ENCODE measurements at places on chromosomes 13 and 19. TPM values are rescaled to one million over a fixed set of nuclear protein-coding genes. Genes with fewer than 3 reads are reported as not detected.

DNA sequence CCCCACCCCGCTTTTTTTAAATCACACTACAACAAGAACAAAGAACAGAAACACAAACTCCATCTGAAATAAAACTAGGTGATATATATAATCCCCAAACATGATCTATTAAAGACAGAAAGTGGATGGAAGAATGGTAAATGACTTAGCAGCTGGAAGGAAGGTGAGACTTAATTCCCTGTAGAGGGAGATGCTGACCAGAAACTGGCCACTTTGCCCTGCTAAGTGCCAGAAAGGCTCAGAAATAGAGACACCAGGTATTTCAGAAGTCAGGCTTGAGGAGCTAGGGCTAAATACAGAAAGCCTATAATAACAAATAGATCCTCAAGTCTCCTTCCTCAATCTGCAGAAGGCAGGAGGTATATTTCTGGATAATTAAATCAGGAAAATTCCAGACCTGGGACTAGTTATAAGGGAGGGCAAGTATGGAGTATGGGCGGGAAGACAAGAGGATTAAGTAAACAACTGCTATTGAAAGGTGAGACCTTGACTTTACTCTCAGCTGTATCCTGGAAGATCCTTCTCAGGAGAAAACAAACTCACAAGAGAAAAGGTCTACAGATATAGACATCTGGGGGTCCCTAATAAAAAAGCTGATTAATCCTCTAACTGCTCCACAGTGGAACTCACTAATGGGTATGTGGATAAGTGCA lies 32.2 kb downstream of the MTRF1 start:
- DNase-seq, result no peak

- DNase-seq, result no peak
Observed at GRCh38 chr13:77513719-77514335, 21.7 kb upstream of the SCEL start.

DNA sequence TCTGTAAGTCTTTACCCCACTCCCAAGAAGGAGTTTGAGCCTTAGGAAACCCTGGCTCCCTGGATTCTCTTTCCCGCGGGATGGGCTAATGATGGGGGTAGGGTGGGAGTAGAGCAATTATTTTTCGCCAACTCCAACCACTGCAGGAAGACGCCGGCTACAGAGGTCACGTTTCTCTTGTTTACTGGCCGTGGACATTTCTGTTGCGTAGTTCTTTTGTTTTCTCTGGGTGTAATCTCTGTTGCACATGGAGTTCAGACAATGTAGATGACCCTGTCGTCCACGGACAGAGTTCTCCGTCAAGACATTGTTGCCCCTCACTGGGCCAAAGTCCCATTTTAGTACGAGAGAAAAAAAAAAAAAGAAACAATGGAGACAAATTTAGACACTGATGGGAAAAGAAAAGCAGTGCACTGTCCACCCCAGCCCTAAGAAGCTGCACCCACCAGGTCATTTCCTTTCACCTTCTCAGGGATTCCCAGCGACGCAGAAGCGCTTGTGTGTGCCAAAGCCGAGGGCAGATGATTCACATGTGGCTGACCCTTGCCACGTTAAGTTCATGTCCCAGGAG lies 133.9 kb upstream of the ARGLU1 start:
- no peak for DNase-seq

DNA sequence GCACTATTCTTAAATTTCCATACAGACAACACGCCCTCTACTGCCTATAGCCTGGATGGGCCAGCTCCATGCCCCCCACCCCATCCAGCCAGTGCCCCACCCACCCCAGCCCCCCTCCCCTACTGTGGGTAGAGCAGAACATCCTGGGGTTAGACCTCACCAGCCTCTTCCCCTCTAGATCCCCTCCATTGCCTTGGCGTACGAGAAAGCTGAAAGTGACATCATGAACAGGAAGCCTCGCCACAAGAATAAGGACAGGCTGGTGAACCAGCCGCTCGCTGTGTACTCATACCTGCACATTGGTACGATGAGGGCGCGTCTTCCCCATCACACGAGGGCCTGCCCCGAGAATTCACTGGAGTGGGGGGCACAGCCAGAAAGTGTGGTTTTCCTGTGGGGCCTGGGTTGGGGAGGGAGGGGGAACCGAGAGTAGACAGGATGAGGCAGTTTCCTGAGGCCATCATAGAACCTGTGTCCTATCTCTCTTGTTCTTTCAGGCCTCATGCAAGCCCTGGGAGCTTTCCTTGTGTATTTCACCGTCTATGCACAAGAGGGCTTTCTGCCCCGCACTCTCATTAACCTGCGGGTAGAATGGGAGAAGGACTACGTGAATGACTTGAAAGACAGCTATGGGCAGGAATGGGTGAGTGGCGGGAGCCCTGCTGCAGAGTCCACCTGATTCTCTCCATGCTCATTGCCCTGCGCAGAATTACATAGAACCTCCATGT lies 29.1 kb downstream of the ATP12A start:
- no peak for DNase-seq

GRCh38 chr19:51901860-51902259 lies 3.0 kb downstream of the ZNF649 start:
- no peak for DNase-seq

- no peak for DNase-seq
Observed at GRCh38 chr19:55377356-55378131, 918 bp downstream of the TMEM190 start.

DNA sequence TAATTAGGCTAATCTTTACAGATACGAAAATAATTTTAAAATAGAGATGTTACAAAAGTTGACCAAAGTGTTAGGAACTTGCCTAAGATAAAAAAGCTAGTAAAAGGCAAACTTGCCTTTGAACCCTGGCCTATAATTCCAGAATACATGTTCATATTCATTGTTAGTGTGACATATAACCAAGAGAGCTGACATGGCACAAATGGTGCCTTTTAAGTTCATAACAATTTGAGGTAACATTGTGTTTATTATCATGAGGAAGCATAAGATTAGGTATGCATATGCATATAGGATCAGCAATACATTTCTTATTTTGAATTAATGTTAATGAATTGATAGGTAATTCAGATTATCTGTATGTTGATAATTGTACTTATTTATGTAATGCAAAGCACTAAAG lies 1537.9 kb upstream of the PRR20A start:
- DNase-seq, result no peak

DNA sequence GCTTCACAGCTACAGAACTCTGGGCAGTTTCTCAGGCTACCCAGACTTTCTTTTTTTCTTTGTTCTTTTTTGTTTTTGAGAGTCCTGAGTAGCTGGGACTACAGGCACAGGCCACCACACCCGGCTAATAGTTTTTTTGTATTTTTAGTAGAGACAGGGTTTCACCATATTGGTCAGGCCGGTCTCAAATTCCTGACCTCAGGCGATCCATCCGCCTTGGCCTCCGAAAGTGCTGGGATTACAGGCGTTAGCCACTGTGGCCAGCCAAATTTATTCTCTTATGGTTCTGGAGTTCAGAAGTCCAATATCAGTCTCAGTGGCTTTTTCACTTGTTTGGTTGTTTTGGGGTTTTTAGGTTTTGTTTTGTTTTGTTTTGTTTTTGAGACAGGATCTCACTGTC lies 12.4 kb downstream of the MEIOSIN start:
- no peak for DNase-seq

GRCh38 chr13:32086366-32086765 lies 54.8 kb downstream of the FRY start:
- DNase-seq, result no peak

DNA sequence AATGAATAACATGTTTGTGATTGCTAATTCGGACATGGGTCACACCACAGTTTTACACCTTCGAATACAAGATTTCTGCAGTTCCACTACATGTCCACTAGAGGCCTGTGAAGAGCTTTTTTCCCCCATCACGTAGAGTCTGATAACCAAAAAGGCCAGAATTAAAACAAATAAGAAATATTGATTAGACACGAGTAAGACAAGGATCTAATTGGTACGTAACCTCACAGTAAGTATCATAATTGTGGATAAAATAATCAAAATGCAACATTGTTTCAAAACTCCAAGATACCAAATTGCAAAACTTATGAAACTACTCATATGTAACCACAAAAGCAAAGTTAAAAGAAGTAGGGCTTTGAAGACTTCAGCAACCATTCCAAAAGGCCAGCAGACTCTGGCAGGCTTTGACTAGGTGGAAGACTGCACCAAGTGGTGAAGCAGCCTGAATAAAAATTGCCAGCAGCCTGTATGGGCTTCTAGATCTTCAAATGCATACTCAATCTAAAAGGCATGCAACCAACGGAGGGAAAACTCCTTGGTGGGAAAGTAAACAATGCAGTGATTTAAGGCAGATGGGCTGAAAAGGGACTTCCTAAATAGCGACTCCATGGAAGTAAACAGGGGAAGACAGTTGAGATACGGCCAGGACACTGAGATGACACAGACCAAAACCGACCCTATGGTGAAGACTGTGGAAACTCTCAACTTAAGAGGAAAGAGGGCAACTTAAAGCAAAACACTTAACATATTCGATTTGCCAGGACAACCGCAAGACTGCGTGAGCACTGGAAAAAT lies 56.7 kb downstream of the STARD13 start:
- no peak for DNase-seq

- DNase-seq, result no peak
Observed at GRCh38 chr19:45823182-45823581, 8.1 kb upstream of the RSPH6A start.

DNA sequence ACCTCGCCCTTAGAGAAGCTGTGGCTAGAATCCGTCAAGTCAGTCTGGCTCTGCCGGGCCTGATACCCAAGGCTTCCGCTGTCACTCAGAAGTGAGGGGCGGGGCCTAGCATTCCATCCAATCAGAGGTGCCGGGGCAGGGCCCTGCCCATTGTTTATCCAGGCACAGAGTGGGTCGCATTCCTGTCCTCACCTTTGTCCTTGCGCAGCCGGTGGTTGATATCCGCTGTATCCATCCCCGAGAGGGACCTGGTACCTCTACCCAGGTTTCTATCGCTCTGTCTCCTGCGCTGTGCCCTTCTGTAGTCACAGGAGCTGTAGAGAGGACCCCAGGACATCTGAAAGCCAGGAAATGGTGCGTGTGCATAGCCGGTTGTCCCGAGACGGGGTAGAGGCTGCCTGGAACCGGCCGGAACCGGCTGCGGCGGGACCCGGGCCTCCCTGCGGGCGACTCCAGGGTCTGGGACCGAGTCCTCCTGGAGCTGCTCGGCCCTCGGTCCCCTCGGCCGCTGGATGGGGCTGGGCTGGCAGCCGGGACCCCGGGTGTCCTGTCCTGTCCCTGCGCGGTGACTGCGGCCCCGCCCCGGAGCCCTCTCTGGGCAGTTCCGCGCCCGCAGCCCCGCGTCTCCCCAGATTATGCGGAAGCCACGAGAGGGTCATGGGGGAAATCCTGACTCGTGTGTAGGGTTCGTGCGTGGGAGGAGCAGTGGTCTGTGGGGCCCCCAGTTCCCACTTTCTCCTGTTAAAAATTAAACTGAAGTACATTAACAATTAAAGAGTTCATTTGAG lies at the start of gene ZNF763:
Gene ZNF763 (plus strand): TSS at position 183 of the 788 bp plus-strand sequence. CDS start 169 bp downstream, at position 352.
- DNase-seq, result peak; percentile 83

DNA sequence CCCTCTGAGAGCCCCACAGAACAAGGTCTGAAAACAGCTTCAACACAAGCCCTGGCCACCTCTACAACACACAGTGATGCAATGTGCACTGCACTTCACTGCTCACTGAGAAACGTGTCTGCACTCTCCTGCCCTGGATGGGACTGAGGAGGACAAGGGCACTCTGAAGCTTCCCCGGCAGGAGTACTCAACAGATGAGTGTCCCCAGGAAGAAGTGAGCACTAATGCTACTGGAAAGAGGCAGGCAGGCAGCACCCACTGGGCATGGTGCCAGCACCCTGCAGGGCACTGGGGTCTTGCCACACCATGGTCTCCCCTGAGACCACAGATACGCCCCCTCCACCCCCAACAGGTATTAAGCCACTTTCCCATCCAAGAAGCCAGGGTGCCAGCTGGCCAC lies 17.7 kb upstream of the SLC35E1 start:
- no peak for DNase-seq

DNA sequence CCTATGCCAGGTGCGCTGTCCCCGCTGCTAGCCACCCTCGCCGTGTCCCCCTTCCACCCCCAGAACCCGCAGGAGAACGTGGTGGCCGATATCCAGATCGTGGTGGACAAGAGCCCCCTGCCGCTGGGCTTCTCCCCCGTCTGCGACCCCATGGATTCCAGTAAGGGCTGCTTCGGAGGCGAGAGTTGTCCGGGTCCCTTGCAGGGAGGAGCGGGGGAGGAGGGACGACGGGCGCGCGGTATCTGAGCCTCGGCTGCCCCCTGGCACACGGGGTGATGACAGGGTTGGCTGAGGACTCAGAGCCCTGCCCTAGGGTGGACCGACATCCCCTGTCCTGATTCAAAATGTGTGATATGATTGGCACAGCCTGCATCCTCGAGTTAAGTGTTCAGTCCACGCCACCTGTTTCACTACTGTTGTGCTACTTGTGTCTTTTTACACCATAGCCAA lies 653 bp downstream of the MVB12A start:
- no peak for DNase-seq

GRCh38 chr19:30093966-30094755 lies 152.1 kb downstream of the URI1 start:
- DNase-seq, result no peak

DNA sequence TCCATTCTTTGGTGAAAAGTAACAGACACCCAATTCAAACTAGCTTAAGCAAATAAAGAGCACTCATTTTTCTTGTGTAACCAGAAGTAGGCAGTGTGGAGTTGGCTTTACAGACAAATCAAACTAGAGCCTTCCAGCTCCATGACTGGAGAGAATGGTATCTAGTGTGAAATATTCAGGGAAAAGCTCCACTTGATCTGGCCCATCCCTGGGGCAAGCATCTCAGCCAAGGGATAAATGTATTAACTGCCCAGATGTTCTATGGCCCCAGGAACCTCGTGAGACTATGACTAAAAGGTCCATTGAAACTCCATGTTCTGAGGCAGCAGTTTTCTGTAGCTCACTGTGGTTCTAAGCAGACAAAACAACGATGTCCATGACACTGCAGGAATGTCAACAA lies 49.9 kb downstream of the TBC1D4 start:
- DNase-seq, result no peak

GRCh38 chr13:42990291-42991232 lies 1.5 kb downstream of the EPSTI1 start:
- DNase-seq, result no peak

The C5AR1 gene
- polyA plus RNA-seq, result 4.0 TPM

The TMEM59L gene
- polyA plus RNA-seq, result 2.6 TPM

The MTUS2 gene
- 1.1 TPM for polyA plus RNA-seq

The CCL25 gene
- polyA plus RNA-seq, result not detected

The GAMT gene
- 25.9 TPM for polyA plus RNA-seq

The LRRC63 gene
- polyA plus RNA-seq, result 0.08 TPM

The ERICH4 gene
- 2.8 TPM for polyA plus RNA-seq

The IGSF23 gene
- polyA plus RNA-seq, result 1.5 TPM

All from right renal cortex interstitium (tissue), 3 donors.